ENCODE measurements at places on chromosomes 3 and 15.

DNA sequence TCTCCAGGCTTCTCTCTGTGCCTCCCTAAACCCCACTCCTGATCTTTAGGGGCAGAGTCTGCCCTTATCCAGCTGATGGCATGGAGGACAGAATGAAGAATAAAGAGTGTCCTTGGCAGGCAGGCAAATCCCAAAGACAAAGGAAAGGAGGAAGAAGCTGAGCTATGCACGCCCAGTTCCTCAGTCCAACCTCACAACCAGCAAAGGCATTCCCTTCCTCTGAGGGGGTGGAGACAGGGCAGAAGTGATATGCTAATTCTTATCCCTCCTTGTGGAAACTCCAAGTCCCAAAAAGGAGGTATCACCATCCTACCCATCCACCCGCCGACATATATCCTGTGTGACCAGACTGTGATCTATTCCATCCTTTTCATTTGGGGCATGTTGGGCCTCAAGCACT, 10.5 kb upstream of the CCDC54 start:
- no peak for DNase-seq

- no peak for DNase-seq
Observed at GRCh38 chr3:171615686-171616085, 155.5 kb upstream of the TNIK start.

GRCh38 chr15:70955151-70955550, 62.5 kb downstream of the LRRC49 start:
- DNase-seq: no peak

DNA sequence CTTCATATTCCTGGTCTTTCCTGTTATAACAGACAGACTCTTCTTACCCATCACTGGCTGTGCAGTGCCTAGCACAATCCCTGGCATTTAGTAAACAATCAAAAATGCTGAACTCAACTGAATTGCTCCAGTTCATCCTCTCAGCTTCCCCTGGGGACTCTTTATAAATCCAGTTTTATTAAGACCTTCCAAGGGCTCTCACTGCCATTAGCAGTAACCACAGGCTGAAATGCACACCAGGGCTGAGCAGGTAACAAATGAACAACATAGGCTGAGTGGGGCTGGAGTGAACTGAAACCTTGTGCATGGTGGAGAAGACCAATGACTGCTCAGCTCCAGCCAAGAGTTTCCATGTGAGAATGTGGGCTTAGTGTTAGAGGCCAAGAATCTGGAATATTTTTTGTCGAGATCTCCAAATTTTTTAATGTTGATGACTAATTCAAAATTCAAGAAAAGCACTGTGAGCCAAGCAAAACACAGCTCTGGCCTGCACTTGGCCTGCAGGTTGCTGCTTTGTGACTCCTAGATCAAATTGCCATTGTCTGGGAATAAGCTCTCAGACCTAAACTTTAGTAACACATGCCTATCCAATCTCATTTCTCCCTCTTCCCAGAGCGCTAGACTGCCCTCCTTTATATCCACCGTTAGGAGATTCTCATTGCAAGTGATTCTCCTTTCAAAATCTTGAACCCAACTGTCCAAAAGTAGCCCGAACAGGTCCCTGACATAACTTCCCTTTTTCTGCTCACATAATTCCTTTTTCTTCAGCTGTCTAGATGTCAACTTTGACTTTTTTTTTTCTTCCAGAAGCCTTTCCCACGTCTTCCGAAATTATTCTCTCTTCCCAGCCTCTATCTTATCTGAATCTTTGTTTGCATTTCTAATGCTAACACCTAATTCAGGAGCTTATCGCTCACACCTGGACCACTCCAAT, 7.4 kb downstream of the SQOR start:
- DNase-seq: no peak

DNA sequence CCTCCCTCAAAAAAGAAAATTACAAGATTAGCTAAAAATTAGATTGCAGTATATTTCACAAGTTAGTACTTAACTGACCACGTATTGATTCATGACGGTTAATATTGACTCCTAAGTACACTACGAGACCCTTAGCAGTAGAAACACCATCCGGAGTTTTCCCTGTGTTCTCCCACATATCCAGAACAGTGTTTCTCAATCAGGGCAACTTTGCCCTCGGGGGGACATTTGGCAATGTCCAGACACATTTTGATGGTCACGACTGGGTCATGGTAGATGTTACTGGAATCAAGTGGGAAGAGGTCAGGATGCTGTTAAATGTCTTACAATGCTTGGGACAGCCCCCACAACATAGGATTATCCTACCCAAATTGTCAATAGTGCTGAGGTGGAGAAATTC, 40.7 kb upstream of the LIPC start:
- DNase-seq: no peak

- DNase-seq: no peak
Observed at GRCh38 chr3:126117786-126118185, 33.9 kb upstream of the SLC41A3 start.

- DNase-seq: no peak
Observed at GRCh38 chr3:6060251-6060650, 800.7 kb upstream of the GRM7 start.

GRCh38 chr15:69160141-69160993, at the start of gene GLCE:
TSS of gene GLCE (plus strand) at chr15:69160635. CDS start at chr15:69255807, 95,172 bp downstream.
- peak; percentile 94 for DNase-seq

- DNase-seq: no peak
Observed at GRCh38 chr3:83514130-83514914, 1444.5 kb upstream of the CADM2 start.

- DNase-seq: no peak
Observed at GRCh38 chr3:24135280-24135679, 190.2 kb downstream of the NR1D2 start.

GRCh38 chr3:32954506-32954905, 3.1 kb downstream of the CCR4 start:
- DNase-seq: no peak

GRCh38 chr3:84724877-84725276, 233.9 kb upstream of the CADM2 start:
- no peak for DNase-seq

DNA sequence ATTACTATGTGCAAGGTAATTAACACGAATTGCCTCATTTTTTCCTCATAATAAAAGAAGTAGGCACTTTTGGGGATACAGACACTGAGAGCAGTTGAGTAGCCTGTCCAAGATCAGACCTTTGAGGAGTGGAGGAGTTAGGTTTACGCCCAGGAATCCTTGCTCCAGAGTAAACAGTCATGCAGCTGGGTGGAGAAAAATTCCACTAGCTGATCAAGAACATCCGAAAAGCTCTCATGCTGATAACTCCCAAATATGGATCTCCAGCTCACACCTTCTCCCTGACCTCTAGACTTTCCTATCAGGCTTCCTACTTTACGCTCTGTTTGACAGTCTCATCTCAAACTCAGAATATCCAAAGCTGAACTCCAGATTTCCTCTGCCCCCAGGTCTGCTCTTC, 53.3 kb downstream of the ST6GAL1 start:
- DNase-seq: no peak

- DNase-seq: no peak
Observed at GRCh38 chr3:45515999-45516725, 78.4 kb upstream of the LIMD1 start.

- DNase-seq: no peak
Observed at GRCh38 chr3:151750181-151750580, 16.5 kb downstream of the AADACL2 start.

- DNase-seq: no peak
Observed at GRCh38 chr3:138349926-138350665, 1.7 kb downstream of the MRAS start.

DNA sequence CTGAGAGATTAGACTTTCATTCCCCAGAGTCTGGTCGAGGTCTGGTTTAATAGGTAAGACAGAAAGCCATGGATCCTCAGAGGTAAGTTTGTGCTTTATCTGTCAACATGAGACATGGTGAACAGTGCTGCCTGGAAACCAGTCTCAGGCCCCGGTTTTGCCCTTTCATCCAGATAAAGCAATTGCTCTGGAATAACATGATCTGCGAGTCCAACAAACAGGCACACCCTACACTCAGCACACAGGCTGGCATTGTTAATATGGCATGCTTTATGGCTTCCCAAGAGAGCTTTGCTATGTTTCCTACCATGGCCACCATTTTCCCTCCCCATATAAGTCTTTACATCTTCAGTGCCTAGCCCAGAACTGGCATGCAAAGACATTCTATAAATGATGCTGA, 30.1 kb upstream of the MNS1 start:
- no peak for DNase-seq

GRCh38 chr3:187969581-187969950, 184.4 kb upstream of the LPP start:
- no peak for DNase-seq

DNA sequence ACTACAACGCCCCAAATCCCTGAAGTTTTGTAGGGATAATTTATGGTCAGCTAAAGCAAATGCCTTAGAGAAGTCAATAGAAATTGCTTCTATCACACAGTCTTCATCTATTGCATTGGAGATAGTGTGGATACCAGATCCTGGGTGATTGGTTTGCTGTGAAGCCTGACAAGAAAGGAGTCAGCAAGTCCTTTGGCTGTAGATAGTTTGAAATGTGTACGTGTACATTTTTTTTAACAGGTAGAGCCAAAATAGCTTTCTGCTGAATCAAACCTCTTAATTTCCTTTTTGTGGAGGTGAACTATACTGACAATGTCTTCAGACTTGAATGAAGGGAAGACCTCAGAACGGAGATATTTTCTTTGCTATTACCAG, 312.3 kb downstream of the ZBBX start:
- DNase-seq: no peak

DNA sequence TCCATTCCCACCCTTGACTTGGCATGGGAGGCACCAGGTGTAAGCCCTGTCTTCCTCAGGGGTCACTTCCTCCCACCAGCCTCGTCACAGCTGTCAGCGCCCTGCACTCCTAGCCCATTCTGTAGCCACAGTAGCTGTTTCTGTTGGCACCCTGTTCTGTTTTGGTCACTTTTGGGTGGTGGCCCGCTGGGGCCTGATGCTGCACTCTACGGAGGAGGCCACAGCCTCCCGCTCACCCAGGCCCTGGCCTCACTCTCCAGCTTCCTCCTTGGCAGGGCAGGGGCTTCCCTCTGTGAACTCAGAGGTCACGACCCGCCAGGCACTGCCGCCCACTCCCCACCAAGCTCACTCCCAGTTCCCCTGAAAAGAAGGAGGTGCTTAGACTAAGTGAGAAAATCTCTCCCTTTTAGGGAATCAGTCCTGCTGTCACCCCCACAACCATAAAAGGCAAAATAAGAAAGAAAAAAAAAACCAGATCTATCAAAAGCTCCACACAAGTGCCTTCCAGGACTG, 68.4 kb downstream of the MGLL start:
- peak; percentile 16 for DNase-seq

DNA sequence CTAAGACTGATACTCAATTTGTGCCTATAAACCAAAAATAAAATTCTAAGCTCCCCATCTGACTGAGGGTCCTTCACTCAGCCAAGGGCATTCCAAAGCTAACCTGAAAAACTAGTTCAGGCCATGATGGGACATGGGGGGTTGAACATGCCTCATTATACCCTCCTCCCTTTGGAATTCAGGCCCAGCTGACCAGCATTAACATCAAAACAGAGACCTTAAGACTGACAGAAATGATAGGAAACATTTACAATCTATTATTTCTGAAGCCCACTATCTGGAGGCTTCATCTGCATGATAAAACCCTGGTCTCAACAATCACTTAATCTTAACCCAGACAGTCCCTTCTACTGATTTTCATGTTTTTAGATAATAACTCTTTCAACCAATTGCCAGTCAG, 140.4 kb downstream of the ANO10 start:
- no peak for DNase-seq

DNA sequence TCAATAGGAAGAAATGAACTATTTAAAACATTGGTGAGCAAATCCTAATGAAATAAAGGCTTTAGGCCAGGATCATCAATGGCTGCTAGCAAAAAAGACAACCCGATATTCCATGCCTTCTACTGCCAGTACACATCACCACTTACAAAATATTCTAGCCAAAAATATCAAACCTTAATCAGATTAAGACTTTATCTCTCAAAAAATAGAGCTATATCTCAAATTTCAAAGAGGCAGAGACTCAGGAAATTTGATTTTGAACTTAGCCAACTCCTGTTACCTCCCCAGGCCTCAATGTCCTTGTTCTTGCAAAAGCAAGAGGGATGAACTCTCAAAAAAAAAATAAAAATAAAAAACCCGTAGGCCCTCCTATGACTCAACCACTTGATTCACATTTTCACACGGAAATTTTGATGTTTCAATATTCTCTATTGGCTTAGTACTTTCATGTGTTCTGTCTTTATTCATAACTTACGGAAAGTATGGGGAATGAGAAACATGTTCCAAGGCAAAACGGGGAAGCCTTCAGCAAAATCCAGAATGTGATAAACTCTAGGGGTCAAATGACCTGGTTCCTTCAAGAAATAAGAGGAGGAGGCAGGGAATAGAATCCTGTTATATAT, 273.3 kb upstream of the ZPLD1 start:
- DNase-seq: no peak

GRCh38 chr3:167361306-167361705, 18.8 kb downstream of the ZBBX start:
- DNase-seq: no peak

- DNase-seq: no peak
Observed at GRCh38 chr3:111473550-111473949, 68.4 kb upstream of the CD96 start.

DNA sequence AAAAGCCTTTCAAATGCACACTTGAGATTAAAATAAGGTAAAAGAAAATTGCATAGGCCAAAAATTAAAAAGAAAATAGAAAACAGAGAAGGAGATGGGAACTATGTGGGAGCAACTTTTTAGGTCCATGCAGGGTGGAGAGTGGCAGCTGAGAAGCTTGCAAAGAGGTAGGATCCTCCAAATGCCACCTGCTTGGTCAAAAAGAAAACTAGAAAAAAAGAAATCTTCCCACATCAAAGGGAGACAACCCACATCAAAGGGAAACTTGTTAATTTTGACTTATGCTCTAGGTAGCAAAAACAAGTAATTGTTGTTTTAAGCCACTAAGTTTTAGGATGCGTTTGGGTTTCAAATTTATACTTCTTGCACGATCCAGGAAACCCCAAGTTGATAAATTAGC, 342.9 kb downstream of the IL20RB start:
- no peak for DNase-seq

DNA sequence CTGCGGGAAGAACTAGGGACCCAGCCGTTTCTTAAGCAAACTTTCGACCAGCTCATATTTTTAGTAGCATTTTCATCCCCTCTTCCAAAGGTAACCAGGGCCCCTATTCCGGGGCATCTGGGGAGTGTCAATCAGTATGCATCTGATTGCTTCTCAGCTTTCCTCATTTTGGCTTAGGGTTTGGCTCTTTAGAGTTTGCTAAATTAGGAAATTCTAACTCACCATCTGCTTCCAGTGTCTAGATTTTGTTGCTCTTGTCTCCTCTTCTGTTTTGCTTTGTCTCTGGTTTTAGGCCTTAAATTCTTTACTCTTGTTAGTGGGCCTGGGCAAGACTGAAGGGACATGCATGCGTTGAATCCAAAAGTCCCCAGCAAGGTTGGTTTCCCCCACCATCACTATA, 9.6 kb upstream of the ABTB1 start:
- DNase-seq: no peak

DNA sequence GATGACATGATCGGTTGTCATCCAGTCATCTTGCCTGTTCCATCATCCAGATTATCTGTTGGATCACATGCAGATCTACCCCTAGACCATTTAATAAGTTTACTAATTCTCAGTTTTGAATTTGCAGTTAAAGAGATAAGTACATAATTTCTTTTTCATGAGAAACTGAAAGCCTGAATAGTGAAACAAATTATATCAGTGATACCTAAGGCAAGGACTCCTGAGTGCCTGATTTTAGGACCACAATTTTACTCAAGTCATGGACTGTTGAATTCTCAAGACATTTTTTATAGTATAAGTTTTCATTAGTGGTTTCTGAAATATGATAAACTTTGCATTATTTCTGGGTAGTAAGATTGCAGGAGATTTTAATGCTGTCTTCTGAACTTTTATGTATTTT, 13.2 kb downstream of the SIDT1 start:
- no peak for DNase-seq

GRCh38 chr3:167829071-167829470, 93.5 kb downstream of the SERPINI1 start:
- DNase-seq: no peak

Data from CD4-positive, alpha-beta T cell treated with Interleukin-1 beta for 1 hour (primary cell).